Activated naive CD8-positive, alpha-beta T cell treated with anti-CD3 and anti-CD28 coated beads, Interleukin-2, amount 50 U/mL, for 24 hours (primary cell): ENCODE measurements at places on chromosomes 3 and 15.

DNA sequence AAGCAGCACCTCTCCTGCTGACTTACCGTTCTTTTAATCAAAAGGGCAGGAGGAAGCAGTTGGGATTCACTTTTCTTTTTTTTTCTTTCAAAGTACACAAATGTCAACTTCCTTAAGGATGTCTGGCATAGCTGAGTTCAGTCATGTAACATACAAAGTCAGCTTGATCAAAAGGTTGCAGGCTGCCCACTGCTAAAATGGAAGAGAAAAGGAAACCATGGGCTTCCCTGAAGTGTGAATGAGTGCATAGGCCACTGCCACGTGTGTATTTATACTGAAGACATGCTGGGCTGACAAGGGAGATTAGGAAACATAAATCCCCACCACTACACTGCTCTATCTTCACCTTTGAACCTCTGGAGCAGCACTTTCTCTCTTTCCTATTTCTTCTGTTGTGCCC is 312.5 kb downstream of the TIGIT start:
- no peak for DNase-seq

GRCh38 chr3:183449791-183450190 is 21.4 kb upstream of the MCF2L2 start:
- DNase-seq, result no peak

DNA sequence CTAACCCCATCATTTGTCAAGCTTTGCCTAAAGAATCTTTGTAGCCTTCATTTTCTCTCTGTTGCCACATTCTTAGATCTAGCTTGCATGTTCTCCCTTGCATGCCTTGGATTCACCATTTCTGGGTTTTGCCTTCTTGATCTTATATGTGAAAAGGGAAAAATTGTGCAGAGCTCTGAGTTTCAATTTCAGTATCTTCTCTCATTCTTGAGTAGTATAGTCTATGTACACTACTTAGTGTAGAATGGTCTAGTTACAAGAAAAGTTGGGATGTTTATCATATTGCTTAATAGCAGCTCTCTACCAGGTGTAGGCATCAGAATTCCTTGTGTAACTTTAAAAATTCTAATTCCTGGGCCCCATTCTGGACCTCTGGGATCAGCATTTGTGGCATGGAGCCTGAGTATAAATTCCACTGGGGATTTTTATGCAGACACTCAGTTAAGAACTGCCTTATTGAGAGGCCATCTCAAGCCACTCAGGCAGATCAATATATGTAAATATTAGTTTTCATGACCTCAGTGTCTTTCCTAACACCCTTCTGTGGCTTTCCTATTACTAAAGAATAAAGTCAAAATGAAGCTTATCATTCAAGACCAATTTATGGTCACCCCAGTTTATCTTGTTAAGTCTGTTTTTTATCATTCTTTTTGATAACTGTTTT is 23.4 kb downstream of the GTF2E1 start:
- no peak for DNase-seq

DNA sequence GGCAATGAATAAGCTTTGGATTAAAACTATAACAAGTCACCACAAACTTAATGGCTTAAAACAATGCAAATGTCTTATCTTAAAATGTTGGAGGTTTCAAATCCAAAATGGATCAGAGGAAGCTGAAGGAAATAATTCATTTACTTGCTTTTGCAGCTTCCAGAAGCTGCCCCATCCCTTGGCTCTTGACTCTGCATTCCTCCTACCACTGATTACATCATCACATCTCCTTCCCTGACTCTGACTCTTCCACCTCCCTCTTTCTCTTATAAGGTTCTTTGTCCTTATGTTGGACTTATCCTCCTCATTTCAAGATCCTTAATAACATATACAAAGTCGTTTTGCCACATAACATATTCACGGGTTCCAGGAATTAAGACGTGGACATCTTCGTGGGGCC is 982.8 kb upstream of the ROBO1 start:
- DNase-seq, result no peak

DNA sequence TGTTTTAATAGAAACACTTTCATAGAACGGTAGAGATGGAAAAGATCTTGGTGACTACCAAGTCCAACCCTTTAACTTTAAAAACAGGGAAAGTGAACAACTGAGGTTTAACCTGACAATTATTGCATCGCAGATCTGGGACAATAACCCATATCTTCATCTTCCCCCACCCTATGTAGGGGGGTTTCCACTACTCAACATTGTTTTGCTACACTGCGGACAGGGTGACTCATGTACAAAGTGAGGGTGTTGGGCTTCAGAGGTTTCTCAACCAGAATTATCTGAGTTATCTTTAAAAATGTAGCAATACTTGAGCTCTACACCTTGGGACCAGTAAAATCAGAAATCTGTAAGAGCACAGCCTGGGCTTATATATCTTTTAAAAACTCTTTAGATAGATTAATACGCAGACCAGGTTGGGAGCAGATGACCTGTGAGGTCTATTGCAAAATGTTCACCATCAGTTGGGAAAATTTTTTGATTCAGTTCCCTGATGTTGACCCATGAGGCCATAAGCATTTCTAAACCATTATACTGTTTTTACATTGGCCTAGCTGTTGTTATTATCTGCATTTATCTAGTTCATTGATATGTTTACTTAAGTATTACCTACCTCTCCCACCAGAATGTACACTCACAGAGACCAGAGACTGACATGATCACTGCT is 103.6 kb upstream of the ICE2 start:
- peak; percentile 46 for DNase-seq

DNA sequence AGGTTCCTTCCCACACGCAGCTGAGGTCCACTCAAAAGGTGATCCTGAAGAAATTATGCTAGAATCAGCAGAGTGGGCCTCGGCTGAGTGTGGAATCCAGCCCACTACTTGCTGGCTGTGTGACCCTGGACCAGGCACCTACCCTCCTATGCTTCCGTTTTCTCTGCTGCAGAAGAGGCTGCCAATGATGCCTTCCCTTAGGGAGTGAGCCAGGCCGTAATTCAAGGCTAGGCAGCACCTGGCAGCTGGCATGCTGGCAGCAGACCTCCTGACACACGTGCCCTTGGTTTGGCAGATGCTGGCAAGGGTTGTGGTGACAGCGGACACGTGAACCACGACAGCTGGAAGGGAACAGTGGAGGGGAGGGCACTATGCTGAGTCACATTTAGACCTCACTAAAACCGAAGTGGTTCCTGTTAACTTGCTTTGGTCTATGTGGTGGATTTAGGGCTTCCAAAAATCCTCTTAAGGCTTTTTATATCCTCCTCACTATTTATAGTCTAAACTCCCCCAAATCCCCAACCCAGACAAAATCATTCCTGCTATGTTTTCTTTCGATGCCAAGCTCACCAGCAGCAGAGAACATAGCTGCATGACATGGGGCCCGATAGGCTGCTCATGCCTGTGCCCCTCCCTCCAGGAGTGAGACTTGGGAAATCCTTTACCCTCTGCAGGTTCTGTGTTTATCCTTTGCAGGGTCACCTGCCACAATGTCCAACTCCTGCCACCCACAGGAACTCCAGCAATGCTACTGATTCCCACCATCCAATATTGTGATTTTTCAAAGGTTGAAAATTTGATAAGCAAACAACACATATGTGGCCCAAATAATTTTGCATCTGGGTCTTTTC is 10.6 kb upstream of the PCSK6 start:
- DNase-seq, result no peak

- DNase-seq, result no peak
Measured at GRCh38 chr15:87962428-87962827, 294.1 kb downstream of the NTRK3 start.

- no peak for DNase-seq
Measured at GRCh38 chr15:96119734-96120133, 210.8 kb upstream of the NR2F2 start.

DNA sequence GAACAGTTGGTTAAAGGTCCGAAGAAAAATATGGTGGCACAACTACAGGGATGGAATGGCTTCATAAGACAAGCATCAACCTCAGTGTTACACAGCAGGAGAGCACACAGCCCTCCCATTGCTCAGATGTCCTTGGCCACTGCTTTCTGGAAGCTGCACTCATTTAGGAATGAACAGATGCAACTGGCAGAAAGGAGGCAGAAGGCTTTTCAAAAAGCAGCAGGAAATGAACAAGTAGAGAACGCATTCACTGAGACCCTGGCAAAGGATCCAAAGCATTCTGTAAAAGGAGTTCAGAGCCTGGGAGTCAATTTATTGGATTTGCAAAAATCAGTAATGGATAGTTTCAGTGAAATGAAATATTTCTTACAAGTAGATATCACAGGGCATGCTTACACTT is 101.1 kb downstream of the PDZRN3 start:
- no peak for DNase-seq

- no peak for DNase-seq
Measured at GRCh38 chr3:11810276-11810675, 36.4 kb downstream of the TAMM41 start.

DNA sequence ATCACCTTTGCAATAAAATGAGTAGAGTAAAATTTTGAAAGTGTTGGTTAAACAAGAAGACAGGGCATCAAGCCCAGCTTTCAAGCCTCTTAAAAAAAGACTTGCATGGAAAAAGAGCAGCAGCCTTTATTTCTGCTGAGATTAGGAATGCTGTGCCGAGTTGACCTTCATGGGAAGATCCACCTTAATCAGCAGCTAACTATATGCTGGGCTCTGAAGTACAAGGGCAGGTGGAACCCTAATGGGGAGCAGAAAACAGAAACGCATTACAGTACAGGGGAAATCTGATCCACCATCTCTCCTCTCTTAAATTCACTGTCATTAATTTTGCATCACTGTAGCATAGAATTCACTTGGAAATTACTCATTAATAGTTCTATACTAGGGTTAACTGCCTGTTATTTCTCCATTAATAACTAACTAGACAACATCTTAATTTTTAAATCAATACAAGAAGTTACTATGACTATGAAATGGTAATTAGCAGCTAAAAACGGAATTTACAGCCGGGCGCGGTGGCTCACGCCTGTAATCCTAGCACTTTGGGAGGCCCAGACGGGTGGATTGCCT is 133.6 kb downstream of the GHSR start:
- no peak for DNase-seq

GRCh38 chr15:25052191-25052999 is 97.6 kb downstream of the SNRPN start:
- no peak for DNase-seq

GRCh38 chr3:177966493-177966892 is 569.7 kb upstream of the KCNMB2 start:
- no peak for DNase-seq

- DNase-seq, result no peak
Measured at GRCh38 chr15:30072630-30073029, 10.1 kb upstream of the GOLGA8J start.
